ENCODE measurements at places on chromosomes 12 and 14.

- no peak for DNase-seq
Observed at GRCh38 chr12:22118238-22118790, 72.3 kb downstream of the CMAS start.

GRCh38 chr12:53218551-53219291 is 11.7 kb upstream of the ITGB7 start:
- DNase-seq, result no peak

DNA sequence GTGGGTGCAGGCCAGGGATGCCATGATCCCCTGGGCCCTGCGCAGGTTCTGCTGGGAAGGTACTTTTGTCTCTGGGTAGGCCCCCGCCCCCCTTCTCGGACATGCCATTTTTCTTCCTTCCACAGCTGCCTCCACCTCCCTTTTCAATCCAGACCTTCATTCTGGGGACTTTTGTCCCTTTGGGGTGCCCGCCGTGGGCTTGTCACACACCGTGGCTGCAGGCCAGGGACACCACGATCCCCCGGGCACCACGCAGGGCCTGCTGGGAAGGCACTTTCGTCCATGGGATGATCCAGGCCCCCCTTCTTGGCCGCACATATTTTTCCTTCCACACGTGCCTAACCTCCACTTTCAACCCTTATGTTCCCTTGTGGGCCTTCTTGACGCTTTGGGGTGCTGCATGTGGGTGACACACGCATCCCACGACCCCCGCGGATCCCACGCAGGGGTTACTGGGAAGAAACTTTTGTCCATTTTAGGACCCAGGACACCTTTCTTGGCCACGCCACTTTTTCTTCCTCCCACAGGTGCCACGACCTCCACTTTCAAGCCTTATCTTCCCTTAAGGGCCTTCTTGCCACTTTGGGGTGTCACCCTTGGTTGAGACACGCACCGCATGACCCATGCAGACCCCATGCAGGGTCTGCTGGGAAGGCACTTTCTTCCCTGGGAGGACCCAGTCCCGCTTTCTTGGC is 272.5 kb downstream of the ALG10 start:
- no peak for DNase-seq

- no peak for DNase-seq
Observed at GRCh38 chr14:80781972-80782367, 159.6 kb downstream of the CEP128 start.

DNA sequence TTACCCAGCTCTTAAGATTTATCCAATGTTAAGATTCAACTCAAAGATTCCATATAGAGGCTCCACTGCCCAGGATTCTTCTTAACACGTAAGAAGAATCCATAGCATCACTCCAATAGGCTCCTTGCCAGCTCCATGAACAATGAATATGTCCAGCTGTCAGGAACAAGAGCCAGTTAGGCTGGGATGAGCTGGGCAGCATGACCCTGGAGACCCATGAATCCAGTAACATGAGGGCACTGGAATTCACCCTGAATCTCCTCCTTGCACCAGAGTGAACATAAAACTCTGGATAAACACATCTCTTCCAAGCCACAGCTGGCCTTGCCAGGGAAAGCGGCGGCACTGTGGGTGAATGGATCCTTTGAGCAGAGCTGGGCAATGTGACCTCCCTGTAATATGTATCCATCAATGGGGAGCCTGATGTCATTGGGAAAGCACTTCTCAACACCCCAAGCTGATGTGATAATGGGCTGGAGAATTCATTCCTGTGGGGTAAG is 24.4 kb upstream of the TC2N start:
- DNase-seq, result no peak

- no peak for DNase-seq
Observed at GRCh38 chr12:10521555-10521954, 15.9 kb downstream of the EIF2S3B start.

GRCh38 chr14:72609205-72609916 is 284.5 kb downstream of the DPF3 start:
- no peak for DNase-seq

- DNase-seq, result no peak
Observed at GRCh38 chr12:103875666-103876065, 34.6 kb upstream of the NT5DC3 start.

DNA sequence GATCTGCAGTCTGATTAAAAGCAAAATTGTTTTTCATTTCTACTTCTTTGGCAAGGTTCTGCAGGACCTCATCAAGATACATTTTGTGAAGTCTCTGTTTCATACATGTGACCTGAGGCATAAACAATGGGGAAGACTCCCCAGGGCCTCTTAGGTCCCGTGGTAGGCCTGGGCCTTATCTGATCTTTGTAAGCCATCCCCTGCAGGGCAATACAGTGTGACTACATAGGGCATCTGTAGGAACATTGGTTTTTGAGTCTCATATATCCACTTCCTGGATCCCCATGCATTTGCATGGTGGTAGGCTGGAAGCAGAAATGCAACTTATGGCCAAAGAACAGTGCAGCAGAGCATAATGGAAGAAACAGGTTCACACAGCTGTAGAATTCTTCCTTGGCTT is 6.0 kb downstream of the FAR2 start:
- no peak for DNase-seq

DNA sequence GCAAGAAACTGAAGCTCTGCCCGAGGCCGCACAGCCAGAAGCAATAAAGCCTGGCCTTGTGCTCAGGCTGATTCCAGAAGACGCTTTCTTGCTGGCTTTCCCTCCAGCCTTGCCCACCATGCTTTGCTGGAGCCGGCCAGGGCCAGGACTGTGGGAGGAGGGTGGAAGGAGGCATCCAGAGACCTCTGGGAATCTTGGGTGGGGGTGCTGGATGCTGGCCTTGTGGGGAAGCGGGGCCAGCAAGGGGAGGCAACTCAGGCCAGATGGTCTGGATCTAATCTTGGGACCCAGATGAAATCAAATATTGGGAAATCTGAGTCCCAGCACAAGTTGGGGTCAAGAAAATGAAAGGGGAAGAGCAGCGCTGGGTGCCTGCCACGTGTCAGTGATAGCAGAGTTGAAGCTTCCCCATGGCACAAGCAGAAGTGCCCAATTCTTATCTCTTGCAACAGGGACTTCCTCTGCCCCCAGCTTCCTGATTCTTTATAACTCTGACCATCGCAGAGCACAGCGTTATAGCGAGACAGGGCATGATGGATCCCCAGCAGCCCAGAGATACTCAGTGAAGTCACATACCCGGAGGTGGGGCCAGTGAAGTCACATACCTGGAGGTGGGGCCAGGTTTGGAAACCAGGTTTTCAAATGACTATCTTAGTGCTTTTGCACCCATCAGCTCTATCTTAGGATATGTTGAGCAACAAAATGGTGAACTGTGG is 6.4 kb upstream of the RABGGTA start:
- no peak for DNase-seq

- peak; percentile 74 for DNase-seq
Observed at GRCh38 chr14:103334644-103335622, 896 bp downstream of the EIF5 start.

DNA sequence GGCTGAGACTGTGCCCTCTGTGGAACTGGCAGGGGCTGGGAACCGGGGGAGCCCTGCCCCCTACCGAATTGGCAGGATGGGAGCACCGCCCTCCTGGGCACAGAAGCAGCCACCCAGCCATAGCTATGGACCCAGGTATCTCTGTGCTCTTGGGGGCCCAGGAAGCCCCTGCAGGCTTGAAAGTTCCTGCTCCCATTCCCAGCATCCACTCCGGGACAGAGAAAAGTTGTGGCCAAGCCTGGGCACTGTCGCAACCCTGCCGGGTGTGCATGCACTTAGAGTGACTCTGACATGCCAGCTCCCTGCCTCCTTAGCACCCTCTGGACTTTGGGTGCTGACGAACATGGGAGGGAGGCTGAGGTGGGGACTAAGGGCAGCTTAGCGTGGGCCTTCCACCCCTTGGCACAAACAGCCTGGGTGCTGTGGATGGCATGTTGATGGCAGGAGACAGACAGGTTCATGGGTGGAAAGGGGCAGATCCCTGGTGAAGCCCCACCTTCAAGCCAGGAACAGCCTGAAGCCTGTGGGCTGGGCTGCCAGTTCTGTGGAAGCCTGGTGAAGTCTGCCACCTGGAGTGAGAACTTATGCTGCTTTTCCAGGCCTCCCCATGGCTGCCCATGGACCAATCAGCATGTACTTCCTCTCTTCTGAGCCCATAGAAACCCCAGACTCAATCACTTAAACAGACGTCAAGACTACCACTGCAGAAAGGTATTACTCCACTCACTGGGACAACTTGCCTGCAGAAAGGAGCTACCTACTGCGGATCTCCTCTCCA is 279.0 kb downstream of the ATXN7L3B start:
- no peak for DNase-seq

GRCh38 chr14:104773505-104774452 is 20.8 kb downstream of the SIVA1 start:
- no peak for DNase-seq

GRCh38 chr14:105151838-105152793 is 16.5 kb downstream of the JAG2 start:
- DNase-seq, result no peak

DNA sequence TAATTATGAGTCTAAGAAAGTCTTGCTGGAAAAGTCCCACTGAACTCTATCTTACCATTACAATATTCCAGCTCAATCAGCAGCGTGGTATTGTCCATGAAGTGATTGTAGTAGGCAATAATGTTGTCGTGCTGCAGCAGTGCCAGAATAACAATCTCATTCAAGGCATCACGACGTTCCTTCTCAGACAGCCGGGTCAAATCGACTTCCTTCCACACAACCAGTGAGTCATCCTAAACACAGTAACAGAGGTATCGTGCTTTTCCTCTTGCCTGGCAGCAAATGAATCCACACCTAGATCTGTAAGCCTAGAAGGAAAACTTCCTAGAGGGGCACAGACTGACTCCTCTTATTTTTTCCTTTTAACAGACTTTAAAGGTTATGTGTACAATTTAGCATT is 2.9 kb downstream of the NEK9 start:
- DNase-seq, result no peak

GRCh38 chr14:52314595-52315354 is 663 bp downstream of the PTGER2 start:
- DNase-seq, result no peak

DNA sequence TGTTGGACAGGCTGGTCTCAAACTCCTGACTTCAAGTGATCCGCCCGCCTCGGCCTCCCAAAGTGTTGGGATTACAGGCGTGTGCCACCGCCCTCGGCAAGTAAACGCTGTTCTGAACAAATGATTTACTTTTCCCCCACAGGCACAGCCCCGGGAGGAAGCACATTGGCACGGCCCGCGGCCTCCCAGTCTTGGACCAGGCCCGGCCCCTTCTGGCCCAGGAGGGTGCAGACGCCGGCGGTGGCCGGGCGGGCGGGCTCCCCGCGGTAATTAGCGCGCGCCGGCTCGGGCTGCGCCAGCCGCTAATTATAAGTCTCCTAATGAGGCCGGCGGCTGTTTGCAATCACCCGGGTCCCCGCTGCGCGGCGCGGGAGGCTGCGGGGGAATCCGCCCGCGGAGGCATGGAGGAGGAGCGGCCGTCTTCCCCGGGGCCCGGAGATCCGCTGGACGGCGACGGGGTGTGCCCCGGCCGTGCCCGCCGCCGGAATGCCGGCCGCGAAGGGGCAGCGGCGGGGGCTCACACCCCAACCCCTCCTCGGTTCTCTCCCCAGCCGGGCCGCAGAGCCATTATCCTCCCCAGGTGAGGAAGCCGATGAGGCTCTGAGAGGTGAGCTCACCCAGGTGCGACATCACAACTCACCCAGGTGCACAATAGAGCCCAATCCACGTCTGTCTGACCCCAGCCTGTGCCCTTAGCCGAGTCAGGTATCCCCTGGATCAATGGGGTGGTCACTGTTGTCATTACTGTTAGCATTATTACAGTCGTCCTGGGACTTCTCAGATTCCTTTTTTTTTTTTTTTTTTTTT is 3.3 kb upstream of the POP5 start:
- no peak for DNase-seq

- no peak for DNase-seq
Observed at GRCh38 chr12:115351514-115352077, 667.6 kb upstream of the TBX3 start.

GRCh38 chr14:75453817-75454434 is 26.1 kb downstream of the JDP2 start:
- no peak for DNase-seq

DNA sequence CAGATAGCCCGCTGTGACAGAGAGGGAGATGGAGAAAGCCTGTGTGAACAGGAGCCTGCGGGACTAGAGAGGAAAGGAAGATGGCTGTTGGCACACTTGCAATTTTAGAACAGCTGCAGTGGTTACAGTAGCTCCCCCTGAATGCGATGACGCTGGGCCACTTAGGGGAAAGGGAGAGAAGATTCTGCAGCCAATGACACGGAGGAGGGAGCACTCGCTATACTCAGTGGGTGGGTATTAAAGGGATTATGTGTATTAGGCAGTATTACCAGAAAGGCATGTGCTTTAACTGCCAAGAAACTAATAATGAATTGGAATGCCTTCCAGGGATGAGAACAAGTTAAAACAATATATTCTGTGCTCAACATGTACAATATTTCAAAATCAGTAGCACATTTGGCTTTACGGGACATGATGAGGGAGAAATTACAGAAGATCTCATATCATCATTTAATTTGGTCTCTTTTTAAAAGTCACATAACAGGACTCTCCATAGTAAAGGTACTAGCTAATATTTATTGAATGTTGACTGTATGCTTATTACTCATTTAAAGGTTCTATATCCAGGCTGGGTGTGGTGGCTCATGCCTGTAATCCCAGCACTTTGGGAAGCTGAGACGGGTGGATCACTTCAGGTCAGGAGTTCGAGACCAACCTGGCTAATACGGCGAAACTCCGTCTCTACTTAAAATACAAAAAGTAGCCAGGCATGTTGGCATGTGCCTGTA is 35.9 kb upstream of the FOS start:
- no peak for DNase-seq

GRCh38 chr12:97982684-97983083 is 520.1 kb downstream of the RMST start:
- DNase-seq, result no peak

DNA sequence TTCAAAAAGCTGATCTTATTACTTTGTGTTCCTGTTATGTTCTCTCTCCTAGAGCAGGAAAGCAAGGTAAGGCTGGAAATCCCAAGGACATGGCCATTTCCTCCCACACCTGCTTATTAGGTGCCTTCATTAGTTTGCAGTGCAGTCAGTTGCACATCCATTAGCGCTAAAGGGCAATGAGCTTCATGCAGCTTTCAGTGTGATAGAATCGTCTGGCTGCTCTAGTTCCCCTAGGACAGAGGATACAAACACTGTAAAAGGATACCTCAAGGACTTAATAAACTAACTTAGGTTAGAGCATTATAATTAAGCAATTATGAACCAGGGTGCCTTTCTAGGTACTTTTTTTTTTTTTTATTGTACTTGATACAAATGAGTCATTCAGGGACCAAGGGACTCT is 21.1 kb downstream of the TMEM117 start:
- DNase-seq, result no peak

DNA sequence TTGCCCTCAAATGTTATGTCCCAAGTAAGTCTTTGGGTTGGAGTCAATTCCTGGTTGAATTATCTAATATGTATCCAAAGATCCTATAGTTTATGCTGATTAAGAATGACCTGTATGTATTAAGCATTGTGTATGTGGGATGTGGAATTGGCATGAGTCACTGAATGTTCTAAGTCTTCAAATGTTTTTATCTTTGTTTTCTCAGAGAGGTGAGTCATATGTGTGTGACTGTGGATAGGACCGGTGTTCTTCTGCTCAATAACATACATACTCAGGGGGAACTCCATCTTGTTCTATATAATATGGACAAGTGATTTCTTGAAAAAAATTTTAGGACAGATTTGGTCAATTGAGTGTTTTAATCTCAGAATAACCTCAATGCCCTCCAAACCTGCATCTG is 57.9 kb downstream of the NAV3 start:
- DNase-seq, result no peak

GRCh38 chr12:104602406-104602805 is 145.7 kb downstream of the CHST11 start:
- no peak for DNase-seq

GRCh38 chr12:90936230-90937005 is 18.6 kb downstream of the CCER1 start:
- DNase-seq, result no peak

All from stimulated activated CD4-positive, alpha-beta T cell treated with anti-CD3 and anti-CD28 coated beads, Interleukin-1b, Interleukin-23, amount 100 ng/mL, for 24 hours (primary cell).